ENCODE measurements at places on chromosomes 1 and 21.

DNA sequence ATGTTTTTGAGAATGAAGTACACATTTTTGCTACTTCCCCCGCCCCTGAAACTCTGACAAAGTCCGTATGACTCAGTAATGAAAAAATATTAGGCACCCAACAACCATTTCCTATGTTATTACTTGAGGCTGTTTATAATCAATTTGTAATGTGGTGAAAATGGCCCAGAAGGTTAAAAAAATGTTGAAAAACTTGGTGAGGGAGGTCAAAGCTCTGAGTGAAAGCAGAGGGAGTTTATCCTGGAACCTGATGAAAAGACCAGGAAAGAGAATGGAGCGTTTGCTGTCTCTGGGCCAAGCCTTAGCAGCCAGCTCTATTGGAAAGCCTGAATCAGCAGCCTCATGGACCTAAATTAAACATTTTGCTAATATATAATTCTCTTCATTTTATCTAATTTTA is 367.7 kb upstream of the NEGR1 start:
- H3K27ac ChIP-seq = no peak overlapping the region
- H3K36me3 ChIP-seq = no peaks in the 10 kb centered on the region
- no peaks in the 10 kb centered on the region for H3K4me1 ChIP-seq
- H3K4me3 ChIP-seq = no peak overlapping the region
- no peaks in the 10 kb centered on the region for H3K27me3 ChIP-seq

- peaks cover 5% of the 10 kb centered on the region for H3K27me3 ChIP-seq
- no peak overlapping the region for H3K4me3 ChIP-seq
Measured at GRCh38 chr1:52836035-52836434, 6.5 kb upstream of the ZYG11A start.

DNA sequence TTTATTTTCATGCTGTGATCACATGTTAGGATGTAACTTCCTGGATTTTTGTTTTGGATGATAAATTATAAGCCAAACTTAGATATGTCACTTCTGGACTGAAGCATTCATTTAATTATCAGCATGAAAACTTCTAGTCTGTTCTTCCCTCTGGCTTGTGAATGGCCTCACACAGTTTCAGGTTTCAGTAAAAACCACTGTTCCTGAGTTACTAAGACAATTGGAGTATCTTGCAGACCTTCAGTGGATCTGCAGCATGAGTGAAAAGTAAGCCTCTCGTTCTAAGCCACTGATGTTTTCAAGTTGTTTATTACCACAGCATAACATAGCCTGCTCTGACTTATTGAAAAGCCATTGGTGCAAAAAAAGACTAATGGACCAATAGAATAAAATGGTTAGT is 55.3 kb upstream of the RGS21 start:
- H3K27me3 ChIP-seq = no peaks in the 10 kb centered on the region
- H3K4me3 ChIP-seq = no peak overlapping the region
- no peaks in the 10 kb centered on the region for H3K4me1 ChIP-seq
- no peak for DNase-seq
- no peak overlapping the region for H3K27ac ChIP-seq
- no peaks in the 10 kb centered on the region for H3K36me3 ChIP-seq

GRCh38 chr1:165628147-165628822 is 2.7 kb upstream of the MGST3 start:
- H3K4me3 ChIP-seq = no peak overlapping the region
- no peaks in the 10 kb centered on the region for H3K36me3 ChIP-seq
- no peaks in the 10 kb centered on the region for H3K27me3 ChIP-seq
- no peak for DNase-seq

- H3K27me3 ChIP-seq = no peaks in the 10 kb centered on the region
- no peaks in the 10 kb centered on the region for H3K36me3 ChIP-seq
- no peak for DNase-seq
- H3K27ac ChIP-seq = peak overlapping the region; percentile 58
Measured at GRCh38 chr1:6360117-6360496, 33.5 kb downstream of the ACOT7 start.

GRCh38 chr1:206439205-206439604 is 31.1 kb upstream of the IKBKE start:
- no peaks in the 10 kb centered on the region for H3K27me3 ChIP-seq
- H3K4me3 ChIP-seq = no peak overlapping the region
- H3K27ac ChIP-seq = no peak overlapping the region
- H3K36me3 ChIP-seq = peaks cover 35% of the 10 kb centered on the region

DNA sequence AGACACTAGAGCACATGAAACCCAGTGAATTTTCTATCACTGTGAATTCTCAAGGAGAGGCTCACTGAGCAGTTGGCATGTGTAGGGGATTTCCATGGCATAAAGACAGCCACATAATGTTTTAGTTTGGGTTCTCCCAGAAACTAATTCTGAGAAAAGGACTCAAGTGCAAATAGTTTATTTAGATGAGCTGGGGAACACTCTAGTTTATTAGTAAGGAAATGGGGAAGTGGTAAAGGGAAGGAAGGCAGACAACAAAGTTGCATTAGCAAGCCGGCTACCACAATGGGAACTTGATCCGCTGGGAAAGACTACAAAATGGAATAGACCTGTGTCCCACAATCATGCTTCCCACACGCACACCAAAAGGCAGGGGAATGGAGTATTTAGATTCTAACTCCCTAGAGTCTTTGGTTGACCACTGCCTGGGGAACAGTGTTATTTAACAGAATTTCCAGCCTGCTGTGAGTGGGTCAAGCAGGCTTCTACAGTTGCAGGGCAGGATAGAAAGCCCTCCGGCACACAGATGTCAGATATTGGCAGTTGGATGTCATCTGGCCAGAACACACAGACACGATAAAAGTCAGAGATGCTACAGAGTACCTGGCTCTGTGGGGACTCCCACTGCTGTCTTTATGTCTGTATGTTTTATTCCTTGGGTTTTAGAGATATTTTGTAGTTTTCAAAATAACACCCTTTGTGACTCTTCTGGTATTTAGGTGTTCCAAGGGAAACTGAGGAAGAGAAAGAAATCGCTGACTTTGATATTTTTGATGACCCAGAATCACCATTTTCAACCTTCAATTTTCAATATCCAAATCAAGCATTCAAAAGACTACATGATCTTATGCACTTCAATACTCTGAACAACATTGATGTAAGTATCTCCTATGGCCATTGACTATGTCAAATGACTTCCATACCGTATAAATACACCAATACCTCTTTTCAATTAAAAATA is 150.1 kb downstream of the PLA2G4A start:
- no peaks in the 10 kb centered on the region for H3K27me3 ChIP-seq
- H3K27ac ChIP-seq = no peak overlapping the region
- no peaks in the 10 kb centered on the region for H3K4me1 ChIP-seq
- DNase-seq = no peak

- peaks cover 24% of the 10 kb centered on the region for H3K4me1 ChIP-seq
- no peaks in the 10 kb centered on the region for H3K36me3 ChIP-seq
- H3K27ac ChIP-seq = no peak overlapping the region
- no peak overlapping the region for H3K4me3 ChIP-seq
- peaks cover 27% of the 10 kb centered on the region for H3K27me3 ChIP-seq
Measured at GRCh38 chr1:906600-907420, 16.9 kb upstream of the SAMD11 start.

DNA sequence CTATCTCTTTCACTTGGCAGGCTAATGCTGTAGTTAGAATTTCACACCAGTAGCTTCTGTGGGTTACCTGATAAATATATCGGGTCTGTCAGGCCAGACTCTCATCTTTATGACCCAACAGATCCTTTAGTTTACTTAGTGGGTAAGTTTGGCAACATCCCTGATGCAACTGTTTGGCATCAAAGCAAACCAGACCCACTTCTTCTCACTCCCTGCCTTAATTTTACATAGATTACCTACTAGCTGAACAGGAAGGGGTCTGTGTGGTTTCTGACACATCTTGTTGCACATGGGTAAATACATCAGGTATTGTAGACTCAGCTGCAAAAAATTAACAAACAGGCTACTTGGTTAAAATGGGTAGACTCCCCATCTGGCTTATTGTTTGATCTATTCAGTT is 3.2 kb upstream of the GUK1 start:
- H3K4me3 ChIP-seq = no peak overlapping the region
- H3K27ac ChIP-seq = no peak overlapping the region
- no peaks in the 10 kb centered on the region for H3K27me3 ChIP-seq
- no peak for DNase-seq

DNA sequence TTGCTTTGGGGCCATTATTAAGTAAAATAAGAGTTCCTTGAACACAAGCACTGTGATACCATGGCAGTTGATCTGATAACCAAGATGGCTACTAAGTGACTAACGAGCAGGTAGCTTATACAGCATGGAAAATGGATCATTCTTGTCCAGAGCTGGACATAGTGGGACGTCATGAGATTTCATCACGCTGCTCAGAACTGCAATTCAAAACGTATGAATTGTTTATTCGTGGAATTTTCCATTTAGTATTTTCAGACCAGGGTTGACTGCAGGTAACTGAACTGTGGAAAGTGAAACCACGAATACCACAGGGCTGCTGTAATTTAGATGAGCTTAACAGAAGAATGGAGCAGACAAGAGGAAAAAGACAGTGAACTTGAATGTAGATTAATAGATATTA is 38.9 kb downstream of the CCDC18 start:
- H3K27ac ChIP-seq = no peak overlapping the region
- peaks cover 2% of the 10 kb centered on the region for H3K36me3 ChIP-seq
- peak overlapping the region; percentile 57 for H3K4me3 ChIP-seq
- no peaks in the 10 kb centered on the region for H3K4me1 ChIP-seq
- H3K27me3 ChIP-seq = no peaks in the 10 kb centered on the region

DNA sequence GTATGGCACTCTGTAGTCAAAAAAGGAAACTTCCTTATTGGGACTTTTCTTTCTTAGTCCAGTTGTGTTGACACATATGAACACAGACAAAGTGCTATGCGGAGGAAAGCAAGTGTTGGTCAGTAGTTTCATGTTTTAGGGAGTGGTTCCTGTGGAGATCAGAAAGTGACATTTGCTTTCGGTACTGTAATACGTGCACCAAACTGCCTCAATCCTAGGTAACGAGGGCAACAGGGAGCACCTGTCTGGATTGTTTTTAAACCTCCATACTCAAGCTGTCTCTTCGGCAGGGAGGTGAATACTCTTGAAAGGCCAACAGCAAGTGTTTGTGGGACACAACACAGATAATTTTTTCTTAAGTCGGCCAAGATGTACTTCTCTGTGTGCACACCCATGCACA is 9.1 kb downstream of the RHOU start:
- no peak for DNase-seq
- peaks cover 16% of the 10 kb centered on the region for H3K36me3 ChIP-seq
- H3K27me3 ChIP-seq = no peaks in the 10 kb centered on the region
- no peak overlapping the region for H3K27ac ChIP-seq
- H3K4me1 ChIP-seq = peaks cover 10% of the 10 kb centered on the region
- no peak overlapping the region for H3K4me3 ChIP-seq

DNA sequence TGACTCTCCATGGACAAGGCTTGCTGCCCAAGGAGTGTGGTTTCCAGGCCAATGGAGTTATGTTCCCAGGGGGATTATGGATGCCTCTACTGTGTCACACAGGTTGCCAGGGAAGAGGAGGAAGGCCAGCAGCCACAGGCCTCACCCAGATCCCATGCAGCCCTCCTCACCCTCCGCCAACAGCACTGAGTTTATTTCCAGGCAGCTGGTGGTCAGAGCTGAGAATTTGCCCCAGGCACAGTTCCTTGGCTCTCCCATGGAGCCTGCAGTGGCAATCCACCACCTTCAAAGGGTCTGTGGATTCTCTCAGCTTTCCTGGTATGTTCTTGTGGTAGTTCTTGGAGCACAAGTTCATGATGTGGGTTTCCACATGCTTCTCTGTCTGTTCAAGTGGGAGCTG is 79.2 kb downstream of the NTNG1 start:
- no peak overlapping the region for H3K27ac ChIP-seq
- H3K4me1 ChIP-seq = no peaks in the 10 kb centered on the region
- no peaks in the 10 kb centered on the region for H3K36me3 ChIP-seq
- no peaks in the 10 kb centered on the region for H3K27me3 ChIP-seq

DNA sequence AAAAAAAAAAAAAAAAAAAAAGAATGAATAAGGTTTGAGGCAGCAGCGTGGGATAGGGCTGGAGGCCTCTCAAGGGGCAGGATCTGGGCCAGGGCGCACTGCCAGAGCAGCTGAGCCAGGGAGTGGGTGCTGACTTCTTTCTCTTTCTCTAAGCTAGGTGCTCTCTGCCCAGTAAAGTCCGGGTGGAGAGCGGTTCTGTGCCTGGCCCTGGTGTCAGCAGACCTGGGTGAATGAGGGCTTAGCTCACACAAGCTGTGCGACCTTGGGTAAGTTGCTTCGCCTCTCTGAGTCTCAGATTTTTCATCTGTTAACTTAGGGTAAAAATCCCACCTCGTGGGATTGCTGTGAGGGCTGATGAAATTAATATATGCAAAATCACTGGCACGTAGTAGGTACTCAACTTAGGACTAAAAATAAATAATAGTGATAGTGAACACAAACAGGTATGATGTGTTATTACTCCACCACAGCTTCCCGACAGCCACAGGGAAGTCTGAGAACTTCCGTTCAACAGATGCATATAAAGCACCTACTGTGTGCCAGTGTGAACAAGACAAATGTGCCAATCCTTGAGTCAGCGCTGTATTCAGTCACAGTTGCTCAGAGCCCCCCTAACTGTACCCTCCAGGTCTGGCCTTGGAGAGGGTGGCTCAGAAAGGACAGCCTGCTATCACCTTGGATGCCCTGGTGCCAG is 2.0 kb upstream of the FAM131C start:
- H3K27ac ChIP-seq = no peak overlapping the region
- peaks cover 32% of the 10 kb centered on the region for H3K4me1 ChIP-seq
- peaks cover 10% of the 10 kb centered on the region for H3K27me3 ChIP-seq
- no peak for DNase-seq

GRCh38 chr1:229371624-229372023 is 28.8 kb upstream of the CCSAP start:
- no peak overlapping the region for H3K4me3 ChIP-seq
- H3K27me3 ChIP-seq = peaks cover 10% of the 10 kb centered on the region
- H3K4me1 ChIP-seq = no peaks in the 10 kb centered on the region
- H3K27ac ChIP-seq = no peak overlapping the region
- no peak for DNase-seq

DNA sequence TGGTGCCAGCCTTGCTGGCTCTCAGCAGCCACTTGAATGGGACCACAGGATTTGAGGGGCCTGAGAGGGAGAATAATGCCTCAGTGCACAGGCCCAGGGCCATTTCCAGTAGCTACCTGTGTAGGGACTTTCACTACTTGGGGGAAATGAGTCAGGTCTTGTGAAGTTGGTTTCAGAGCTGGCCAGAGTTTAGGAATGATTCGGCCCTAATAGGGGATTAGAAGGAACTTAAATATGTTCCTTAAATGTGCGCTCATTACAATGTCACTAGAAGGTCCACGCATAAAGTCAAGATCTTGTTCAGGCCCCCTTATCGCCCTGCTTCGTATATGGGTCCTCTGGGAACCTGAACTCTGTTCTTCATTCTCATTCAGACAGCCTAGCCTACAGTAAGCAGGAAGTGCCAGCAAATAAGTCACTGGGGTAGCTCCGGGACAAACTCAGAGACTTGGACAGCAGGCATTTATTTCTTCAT is 5.6 kb upstream of the AKR1A1 start:
- no peak overlapping the region for H3K4me3 ChIP-seq
- no peak overlapping the region for H3K27ac ChIP-seq
- H3K4me1 ChIP-seq = peaks cover 34% of the 10 kb centered on the region
- peak; percentile 46 for DNase-seq
- H3K27me3 ChIP-seq = no peaks in the 10 kb centered on the region
- no peaks in the 10 kb centered on the region for H3K36me3 ChIP-seq

- no peaks in the 10 kb centered on the region for H3K4me1 ChIP-seq
- no peaks in the 10 kb centered on the region for H3K36me3 ChIP-seq
- H3K27ac ChIP-seq = no peak overlapping the region
Measured at GRCh38 chr1:29338908-29339575, 102.7 kb downstream of the PTPRU start.
